Right atrium auricular region (tissue), 2 donors: ENCODE measurements at places on chromosomes 2 and 18. TPM values are rescaled to one million over a fixed set of nuclear protein-coding genes. Genes with fewer than 3 reads are reported as not detected.

REG1B gene
- total RNA-seq: not detected

SP140L gene
- total RNA-seq: 3.2 TPM

MC2R gene
- total RNA-seq: not detected

PLEK gene
- total RNA-seq: 3.1 TPM

CERKL gene
- not detected for total RNA-seq

HNMT gene
- total RNA-seq: 8.0 TPM

XDH gene
- total RNA-seq: not detected

PLGLB2 gene
- 0.26 TPM for total RNA-seq

DNA sequence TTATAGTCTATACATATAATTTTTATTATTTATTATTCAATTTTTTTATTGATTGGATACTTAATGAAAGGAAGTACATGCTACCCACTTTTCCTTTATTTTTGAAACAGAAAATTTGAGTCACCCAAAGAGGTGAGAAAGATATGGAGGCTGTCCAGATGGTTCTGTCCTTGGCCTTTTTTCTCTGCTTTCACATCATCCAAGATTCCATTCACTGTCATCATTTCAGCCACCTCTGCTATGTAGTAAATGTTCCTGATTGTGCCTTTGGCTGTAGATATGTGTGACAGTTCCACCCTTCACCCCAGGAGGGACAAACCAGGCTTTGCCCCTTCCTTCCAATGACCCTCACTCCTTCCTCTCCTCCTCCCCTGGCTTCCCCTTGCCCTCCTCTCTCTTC is 675.7 kb upstream of the ID2 start:
- no peak for DNase-seq

- DNase-seq: no peak
Measured at GRCh38 chr2:6946722-6947121, 29.5 kb downstream of the RNF144A start.

DNA sequence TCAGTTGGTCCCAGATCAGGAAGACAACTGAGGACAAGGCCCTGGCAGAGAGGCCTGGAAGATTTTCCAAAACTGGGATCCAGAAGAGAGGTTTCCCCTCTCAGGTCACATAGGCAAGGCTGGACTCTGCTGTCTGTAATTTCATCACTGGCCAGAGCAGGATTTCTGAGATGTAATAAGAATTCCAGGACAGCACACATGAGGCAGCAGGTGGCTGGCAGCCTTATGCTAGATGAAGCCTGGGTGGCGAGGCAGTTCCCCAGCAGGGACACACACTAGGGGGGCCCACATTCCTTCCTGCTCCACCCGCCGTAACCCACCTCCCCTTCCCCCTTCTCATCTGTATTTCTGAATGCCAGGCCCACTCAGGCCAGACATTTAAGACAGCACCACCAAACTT is 98.6 kb downstream of the HNRNPLL start:
- DNase-seq: no peak

DNA sequence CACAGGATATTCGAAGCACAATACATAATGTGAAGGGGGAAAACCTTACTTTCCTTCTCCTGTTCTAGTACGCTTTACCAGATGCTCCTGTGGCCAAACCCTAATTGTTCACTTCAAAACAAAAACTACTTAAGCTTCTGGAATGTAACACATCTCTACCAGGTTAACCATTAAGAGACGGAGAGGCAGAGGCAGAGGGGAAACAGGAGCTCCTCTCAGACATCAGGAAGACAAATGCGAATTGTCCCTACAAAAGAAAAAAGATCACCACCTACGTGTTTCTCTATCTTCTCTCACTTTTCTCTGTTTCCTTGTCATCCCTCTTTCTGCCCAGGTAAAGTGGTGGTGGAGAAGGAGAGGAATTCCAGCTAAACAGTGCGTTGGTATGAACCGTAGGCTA is 266.8 kb downstream of the NRXN1 start:
- DNase-seq: no peak

GRCh38 chr2:89780318-89780717 is 1088.8 kb downstream of the RPIA start:
- no peak for DNase-seq

DNA sequence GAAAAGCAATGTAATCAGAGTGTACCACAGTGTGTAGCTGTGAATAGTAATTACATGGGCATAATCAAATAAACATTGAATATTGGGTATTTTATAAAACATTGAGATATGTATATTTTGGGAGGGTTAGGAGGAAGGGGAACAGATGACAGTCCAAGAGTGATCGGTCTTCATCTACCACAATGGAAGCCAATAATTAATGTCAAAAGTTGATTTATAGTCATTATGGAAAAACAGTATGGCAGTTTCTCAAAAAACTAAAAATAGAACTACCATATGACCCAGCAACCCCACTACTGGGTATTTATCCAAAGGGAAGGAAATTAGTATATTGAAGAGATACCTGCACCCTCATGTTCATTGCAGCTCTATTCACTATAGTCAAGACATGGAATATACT is 5.8 kb upstream of the LAPTM4A start:
- no peak for DNase-seq

- no peak for DNase-seq
Measured at GRCh38 chr18:61546590-61546989, 213.4 kb downstream of the CDH20 start.

GRCh38 chr2:199985625-199986207 is 30.3 kb downstream of the MAIP1 start:
- DNase-seq: no peak

- DNase-seq: no peak
Measured at GRCh38 chr2:75606761-75607399, 39.7 kb upstream of the MRPL19 start.

GRCh38 chr2:124836416-124836815 is 811.3 kb downstream of the CNTNAP5 start:
- DNase-seq: no peak

- DNase-seq: no peak
Measured at GRCh38 chr2:64923385-64923710, 65.9 kb upstream of the SLC1A4 start.
